ENCODE measurements at places on chromosomes 6 and 20.

- DNase-seq, result peak; percentile 28
Observed at GRCh38 chr6:83708546-83708969, 343 bp downstream of the SNAP91 start.

GRCh38 chr20:37285664-37286374, 3.6 kb upstream of the MANBAL start:
- no peak for DNase-seq

GRCh38 chr6:135358251-135358821, 139.2 kb downstream of the AHI1 start:
- no peak for DNase-seq

- DNase-seq, result no peak
Observed at GRCh38 chr6:1143655-1144054, 168.2 kb upstream of the FOXQ1 start.

DNA sequence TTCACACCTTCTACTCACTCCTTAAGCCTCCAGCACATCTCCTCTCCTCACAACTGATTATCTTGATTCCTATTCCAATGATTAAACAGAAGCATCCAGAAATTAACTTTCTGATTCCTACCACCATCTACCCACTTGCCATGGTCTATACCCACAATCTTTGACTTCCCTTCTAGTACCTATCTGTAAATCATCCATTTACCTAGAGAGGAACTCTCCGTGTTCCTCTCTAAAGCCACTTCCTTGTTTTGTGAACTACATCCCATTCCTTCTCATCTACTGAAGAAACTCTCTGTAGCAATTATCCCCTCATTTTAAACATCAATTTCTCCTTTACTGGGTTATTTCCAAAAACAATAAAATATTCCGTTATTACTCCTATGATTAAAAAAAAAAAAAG, 167.3 kb downstream of the ARHGAP18 start:
- no peak for DNase-seq

GRCh38 chr6:55276745-55277530, 50.3 kb upstream of the GFRAL start:
- no peak for DNase-seq

DNA sequence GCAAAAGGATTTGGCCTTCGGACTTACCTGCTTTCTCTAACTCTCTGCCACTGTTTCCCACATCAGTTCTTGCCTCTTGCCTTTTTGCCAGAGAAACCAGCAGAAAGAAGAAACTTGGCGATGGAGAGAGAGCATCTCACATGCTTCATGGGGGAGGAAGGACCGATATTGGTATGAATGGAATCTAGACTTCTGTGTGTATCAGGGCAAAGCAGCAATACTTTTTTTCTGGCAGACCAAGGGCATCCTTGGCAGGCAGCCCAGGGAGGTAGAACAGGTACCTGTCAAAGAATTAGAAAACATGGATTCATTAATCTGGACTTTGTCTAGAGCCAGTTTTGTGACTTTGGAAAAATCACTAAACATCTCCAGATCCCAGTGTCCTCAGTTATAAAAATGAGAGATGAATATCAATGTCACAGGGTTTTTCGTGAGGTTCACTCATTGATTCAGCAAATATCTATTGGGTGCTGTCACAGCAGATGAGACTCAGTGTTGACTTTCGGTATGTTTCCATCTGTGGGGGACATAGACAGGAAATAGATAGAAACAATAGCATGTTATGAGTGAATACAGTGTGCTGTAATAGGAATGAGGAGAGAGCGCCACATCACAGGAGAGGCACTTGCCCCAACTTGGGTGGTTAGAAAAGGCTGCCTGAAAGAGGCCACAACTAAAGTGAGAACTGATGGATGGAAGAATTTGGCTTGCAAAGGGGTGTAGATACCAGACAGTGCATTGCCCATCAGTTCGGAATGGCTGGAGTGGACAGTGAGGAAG, 114.1 kb downstream of the CD83 start:
- DNase-seq, result no peak

- no peak for DNase-seq
Observed at GRCh38 chr6:72553531-72554511, 68.0 kb upstream of the KCNQ5 start.

- DNase-seq, result no peak
Observed at GRCh38 chr20:9144643-9145042, 75.8 kb downstream of the PLCB4 start.

- DNase-seq, result no peak
Observed at GRCh38 chr6:44540881-44541280, 153.4 kb downstream of the CDC5L start.

DNA sequence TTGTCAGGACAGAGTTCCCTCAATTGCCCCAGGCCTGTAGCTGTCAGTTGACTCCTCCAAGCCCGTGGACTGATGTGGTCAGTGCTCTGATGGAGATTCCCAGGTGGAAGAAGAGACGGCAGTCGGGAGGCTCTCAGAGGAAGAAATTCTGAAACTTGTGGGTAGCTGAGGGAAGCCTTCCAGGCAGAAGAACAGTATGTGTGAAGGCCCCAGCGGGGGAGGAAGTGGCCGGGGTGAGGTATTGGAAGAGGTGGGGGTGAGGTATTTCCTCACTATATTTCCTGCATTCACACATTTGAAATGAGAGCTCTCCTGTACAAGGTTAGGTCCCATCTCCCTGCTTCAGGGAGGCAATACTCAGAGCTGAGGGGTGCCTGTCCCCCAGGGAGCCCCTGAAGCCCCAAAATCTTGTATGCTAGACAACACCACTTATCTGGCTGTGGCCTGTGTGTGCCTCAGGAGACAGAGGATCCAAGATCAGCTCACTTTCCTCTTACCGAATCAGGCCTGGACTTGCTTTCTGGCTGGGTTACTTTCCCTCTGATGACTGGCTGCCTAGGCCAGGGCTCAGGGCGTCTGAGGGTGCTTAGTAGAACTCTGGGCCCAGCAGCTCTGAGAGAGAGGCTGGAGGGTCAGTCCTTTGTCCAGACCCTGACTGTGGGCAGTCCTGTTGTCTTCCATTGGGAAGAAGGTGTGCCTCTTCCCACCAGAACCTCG, 49.3 kb upstream of the MYL9 start:
- DNase-seq, result peak; percentile 57

DNA sequence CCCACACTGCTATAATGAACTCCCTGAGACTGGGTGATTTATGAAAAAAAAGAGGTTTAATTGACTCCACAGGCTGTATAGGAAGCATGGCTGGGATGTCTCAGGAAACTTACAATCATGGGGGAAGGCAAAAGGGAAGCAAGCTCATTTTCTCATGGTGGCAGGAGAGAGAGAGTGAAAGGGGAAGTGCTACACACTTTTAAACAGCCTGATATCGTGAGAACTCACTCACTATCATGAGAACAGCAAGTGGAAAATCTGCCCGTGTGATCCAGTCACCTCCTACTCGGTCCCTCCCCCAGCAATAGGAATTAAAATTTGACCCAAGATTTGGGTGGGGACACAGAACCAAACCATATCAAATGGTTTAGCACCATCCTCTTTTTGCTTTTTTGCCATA, 116.6 kb upstream of the CEP162 start:
- no peak for DNase-seq

DNA sequence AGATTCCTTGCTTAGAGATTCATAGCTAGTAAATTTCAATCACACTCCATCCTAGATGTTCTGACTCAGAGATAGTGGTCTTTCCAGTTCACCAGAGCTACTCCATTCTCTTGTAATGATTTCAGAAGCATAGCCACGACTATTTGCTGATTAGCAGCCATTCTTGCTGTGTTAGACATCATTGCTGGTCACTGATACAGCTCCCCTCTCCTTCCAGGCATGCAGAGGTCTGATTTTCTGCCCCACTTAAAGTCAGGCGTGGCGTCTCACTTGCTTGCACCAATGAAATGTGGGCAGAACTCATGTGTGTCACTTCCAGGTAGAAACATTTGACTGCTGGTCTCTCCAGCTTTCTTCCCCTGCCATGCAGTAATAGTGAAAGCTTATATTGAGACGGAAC, 168.9 kb upstream of the JARID2 start:
- no peak for DNase-seq
